ENCODE measurements at places on chromosomes 16 and 17.

GRCh38 chr17:78714534-78714933, 67.5 kb downstream of the CYTH1 start:
- no peak for DNase-seq

GRCh38 chr17:59001158-59001814, 105.4 kb downstream of the TRIM37 start:
- DNase-seq, result peak; percentile 27

DNA sequence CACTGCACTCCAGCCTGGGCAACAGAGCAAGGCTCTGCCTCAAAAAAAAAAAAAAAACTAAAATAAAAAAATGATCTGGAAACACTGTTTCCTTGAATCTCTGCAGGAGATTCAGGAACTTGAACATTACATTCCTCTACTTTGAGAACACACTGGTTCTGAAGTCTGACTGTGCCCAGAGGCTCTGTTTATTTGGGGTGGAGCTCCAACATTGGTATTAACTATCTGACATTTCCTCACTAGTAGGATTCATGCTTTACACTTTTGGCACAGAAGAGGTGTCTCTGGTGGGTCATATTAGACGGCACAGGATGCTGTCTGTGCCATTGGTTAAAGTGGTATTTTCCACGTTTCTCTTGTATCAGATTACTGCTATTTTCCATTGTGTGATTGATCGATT, 10.4 kb downstream of the SULT1A2 start:
- no peak for DNase-seq

- DNase-seq, result no peak
Observed at GRCh38 chr17:10041287-10041612, 136.2 kb upstream of the RCVRN start.

DNA sequence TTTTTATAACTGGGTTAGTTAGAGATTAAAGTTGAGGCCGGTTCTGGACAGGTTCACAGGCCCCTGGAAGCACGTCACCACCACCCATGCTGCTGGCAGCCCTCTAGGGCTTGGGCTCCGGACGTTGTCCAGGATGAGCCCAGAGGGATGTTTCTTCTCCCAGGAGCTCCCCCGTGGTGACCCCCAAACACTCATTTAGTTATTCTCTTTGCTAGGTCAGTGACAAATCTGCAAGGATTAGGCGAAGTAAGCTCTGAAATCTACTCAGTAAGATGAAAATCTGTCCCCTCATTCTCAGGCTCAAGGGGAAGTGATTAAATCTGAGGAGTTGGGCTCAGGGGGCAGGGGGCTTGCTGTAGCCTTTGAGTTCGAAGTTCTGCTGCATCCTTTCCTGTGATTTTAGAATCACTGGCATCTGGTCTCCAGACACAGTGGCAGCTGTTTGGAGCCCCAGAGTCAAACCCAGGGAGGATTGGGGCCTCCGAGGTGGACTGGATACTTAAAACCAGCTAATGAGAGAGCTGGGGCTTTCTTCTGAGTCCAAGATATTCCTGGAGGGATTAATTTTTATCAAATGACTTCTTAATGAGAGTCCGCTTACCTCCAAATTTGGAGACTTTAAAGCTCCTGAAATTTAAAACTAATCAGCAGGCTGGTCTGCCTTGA, 49.2 kb upstream of the HS3ST2 start:
- DNase-seq, result no peak

DNA sequence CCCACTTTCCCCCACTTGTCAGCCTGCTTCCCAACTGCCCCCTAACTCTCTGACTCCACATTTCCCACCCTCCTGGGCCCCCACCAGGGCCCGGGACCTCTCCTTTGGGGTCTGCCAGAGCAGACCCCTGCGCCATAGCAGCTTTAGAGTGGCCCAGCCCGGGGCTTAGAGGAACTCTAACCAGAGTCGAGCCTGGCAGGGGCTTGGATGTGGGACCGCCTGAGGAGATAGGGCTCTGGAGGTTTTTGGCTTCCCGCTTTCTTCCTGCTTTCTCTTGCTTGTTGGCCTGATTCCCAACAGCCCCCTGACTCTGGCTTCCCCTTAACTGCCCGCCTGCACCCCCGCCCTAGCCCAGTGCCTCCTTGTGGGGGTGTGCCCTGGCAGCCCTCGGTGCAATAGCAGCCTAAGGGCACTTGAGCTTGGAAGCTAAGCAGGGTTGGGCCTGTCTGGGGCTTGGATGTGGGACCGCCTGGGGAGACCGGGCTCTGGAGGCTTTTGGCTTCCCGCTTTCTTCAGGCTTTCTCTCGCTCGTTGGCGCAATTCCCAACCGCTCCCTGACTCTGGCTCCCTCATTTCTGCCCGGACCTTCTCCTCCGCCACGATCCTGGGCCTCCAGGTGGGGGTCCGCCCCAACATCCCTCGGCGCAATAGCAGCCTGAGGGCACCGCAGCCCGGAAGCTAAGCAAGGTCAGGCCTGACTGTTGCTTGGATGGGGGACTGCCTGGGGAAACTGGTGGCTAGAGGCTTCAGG, 2292.0 kb downstream of the TP53TG3F start:
- DNase-seq, result no peak

DNA sequence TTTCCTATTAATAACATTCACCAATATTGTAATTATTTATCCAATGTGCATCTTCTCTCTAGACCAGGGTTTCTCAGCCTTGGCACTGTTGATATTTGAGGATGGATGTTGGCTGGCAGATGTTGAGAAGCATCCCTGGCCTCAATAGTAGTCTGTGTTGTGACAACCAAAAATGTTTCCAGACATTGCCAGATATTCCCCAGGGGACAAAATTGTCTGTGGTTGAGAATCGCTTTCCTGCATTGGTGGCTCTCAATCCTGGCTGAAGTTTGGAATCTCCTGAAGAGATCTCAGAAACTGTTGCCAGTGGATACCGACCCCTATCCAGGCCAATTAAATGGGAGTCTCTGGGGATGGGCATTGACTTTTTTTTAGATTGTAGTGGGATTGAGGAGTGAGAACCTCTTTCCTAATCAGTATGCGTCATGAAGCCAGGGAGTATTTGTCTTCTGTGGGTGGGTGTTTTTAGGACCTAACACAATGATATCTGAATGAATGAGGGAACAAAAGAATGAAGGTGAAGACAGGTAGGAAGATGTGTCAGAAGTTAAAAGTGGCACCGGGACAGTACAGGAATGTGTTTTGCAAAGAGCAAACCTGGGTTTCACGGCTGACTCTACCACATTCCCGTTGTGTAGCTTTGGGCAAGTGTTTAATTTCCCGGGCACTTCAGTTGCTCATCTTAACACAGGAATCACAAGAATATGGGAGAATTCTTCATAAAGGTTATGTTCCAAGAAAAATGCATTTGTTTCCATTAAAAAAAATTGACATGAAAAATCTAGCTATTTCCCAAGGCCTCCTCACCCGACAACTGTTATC, 24.3 kb downstream of the HSD17B2 start:
- no peak for DNase-seq

- DNase-seq, result no peak
Observed at GRCh38 chr16:55948230-55948629, 73.1 kb upstream of the CES5A start.

DNA sequence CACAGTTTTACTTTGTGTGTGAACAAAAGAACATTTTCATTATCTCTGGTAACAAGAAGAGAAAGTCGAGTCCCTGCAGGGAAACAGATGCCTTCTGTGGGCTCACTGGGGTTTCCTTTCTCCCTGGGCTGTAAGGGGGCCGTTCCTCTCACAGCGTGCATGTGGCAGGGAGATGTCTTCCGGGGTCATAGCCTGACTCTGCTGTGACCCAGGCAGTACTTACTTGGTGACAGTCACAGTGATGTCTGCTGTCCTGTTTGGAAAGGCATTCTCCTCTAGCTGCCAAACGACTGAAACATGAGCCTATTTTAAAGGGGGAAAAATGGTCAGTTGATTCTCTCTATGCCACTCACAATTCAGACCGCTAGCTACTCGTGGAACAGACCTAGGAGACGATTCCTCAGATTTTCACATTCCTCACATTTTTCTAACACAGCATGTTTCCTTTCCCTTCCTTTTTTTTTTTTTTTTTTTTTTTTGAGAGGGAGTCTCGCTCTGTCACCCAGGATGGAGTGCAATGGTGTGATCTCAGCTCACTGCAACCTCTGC, 7.3 kb downstream of the HASPIN start:
- no peak for DNase-seq

- no peak for DNase-seq
Observed at GRCh38 chr16:25114121-25114520, 2.6 kb downstream of the LCMT1 start.

- DNase-seq, result no peak
Observed at GRCh38 chr17:40539711-40540411, 25.4 kb downstream of the CCR7 start.

- DNase-seq, result no peak
Observed at GRCh38 chr17:51365090-51365489, 104.7 kb downstream of the UTP18 start.

DNA sequence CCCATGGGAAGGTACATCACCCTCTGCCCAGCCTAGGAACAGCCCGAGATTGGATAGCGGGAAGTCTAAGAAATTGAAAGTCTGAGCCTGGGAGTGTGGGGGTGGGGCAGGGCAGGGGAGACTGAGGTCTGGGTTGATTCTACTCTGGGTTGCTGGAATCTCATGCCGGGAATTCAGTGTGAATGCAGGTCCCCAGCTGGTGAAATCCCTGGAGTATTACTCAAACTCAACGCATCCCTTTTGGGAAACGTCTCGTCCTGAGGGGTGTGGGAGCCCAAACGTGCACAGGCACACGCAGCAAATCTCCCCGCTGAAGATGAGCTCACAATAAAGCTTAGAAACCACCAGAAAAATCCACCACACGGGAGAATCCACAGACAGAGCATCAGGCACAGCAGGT, 55.4 kb downstream of the SOCS1 start:
- DNase-seq, result no peak

DNA sequence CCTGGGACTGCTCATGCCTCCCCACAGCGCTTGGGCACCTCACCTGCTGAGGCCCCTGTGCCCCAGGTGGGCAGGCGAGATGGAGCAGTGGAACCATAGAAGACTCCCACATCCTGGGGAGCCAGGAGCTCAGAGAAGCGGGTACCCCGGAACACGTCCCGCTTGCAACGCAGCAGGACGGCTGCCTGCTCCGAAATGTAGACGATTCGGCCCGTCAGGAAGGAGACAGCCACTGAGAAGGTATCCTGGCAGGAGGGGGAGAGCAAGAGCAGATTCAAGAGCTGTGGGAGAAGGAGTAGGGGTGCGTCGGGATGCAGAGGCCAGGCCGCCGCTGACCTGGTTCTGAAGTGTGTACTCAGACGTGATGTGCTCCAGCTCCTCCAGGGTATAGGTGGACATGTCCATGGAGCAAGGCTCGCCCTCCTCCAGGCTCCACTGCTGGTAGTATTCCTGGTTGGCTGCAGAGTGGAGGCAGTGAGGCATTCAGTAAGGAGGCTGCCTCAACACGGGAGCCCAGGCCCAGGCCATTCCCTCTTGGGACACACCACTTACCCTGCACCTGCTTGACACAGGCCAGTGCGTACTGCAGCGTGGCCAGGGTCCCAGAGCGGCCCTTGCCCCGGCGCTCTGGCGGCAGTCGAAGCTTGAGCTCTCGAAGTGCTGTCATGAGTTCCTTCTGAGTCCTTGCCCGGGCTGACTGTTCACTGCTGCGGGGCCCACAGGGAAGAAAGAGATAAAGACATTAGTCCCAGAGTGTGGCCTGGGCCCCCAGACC, 2.6 kb downstream of the PER1 start:
- no peak for DNase-seq

DNA sequence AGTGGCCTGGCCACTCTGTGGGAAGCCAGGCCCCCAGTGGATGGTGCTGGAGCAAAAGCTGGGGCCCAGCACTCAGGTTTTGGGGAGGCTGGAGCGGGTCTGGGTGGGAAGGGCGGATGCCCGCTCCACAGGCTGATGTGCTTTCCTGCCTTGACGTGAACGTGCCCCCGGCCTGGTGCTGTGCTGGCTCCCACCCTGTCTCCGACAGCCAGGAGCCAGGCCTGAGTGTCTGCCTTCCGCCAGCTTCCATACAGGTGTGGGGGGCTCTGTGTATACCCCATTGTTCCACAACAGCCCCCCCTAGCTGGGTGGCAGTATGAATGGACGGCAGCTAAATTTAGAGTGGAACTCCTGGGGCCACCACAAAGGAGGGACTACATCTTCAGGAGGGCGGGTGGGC, 20.0 kb downstream of the HIC1 start:
- no peak for DNase-seq

DNA sequence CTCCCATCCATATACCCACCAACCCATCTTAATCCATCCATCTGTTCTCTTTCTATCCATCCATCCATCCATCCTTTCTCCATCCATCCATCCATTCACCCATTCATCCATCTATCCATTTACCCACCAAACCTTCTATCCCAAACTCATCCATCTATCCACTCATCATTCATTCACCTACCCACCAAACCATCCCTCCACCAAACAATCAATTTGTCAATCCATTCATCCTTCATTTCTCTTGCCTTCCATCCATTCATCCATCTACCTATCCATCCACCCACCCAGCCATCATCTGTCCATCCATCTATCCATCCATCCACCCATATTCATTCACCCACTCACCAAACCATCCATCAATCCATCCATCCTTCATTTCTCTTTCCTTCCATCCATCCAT, 44.6 kb upstream of the CIBAR2 start:
- DNase-seq, result no peak

GRCh38 chr17:82007495-82008257, 15.0 kb downstream of the CENPX start:
- no peak for DNase-seq

- DNase-seq, result no peak
Observed at GRCh38 chr17:57782062-57782490, 37.0 kb upstream of the CCDC182 start.

- no peak for DNase-seq
Observed at GRCh38 chr17:81011951-81012350, 20.3 kb downstream of the CHMP6 start.

GRCh38 chr17:48503747-48504146, 27.1 kb downstream of the HOXB1 start:
- no peak for DNase-seq

DNA sequence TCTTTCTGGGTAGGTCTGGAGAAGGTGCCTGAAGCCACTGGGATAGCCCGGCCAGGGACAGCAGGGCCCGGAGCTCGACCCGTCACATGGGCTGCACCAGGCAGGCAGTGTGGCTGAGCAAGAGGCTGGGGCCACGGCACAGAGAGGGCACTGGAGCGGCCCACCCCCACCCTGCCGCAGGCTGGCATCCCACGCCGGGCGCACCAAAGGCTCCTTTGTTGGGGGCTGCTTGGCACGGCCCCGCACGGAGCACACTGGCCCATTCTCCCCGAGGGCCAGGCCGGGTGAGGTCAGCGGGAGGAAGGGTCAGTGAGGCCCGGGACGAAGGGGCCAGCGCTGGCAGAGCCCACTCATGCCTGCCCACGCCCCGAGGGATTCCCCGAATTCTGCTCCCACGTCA, 36.5 kb upstream of the PVALEF start:
- DNase-seq, result no peak

GRCh38 chr17:16915752-16916556, 56.0 kb downstream of the TNFRSF13B start:
- no peak for DNase-seq
